ENCODE measurements at places on chromosomes 5 and 9.

- no peak for DNase-seq
These were observed 34.7 kb upstream of the IFNE start for GRCh38 chr9:21516796-21517195.

GRCh38 chr9:91176426-91176825 is 185.3 kb downstream of the AUH start:
- DNase-seq = no peak

GRCh38 chr5:73786043-73786831 is 160.2 kb downstream of the ARHGEF28 start:
- DNase-seq = no peak

GRCh38 chr5:89570557-89570956 is 687.6 kb upstream of the MEF2C start:
- DNase-seq = no peak

- DNase-seq = no peak
These were observed 51.3 kb downstream of the TNFSF15 start for GRCh38 chr9:114754581-114754980.

DNA sequence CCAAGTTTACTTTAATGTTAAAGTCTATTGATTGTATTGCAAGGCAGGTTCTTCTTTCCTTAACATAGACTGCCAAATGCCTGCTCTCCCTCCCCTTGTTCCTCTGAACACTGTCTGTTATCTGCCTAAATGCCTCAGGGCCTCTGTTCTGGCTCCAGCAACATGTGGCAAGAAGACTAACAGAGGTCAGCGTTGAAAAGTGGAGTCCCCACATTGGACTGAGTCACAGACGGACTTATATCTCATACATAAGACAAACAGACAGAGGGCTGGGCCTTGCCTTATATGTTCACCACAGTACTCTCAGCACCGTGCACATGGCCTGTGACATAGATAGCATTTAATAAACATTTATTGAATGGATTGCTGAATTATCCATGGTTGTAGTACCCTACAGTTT is 91.4 kb downstream of the TSSK1B start:
- DNase-seq = no peak

GRCh38 chr9:106634183-106634582 is 228.8 kb upstream of the ZNF462 start:
- no peak for DNase-seq

DNA sequence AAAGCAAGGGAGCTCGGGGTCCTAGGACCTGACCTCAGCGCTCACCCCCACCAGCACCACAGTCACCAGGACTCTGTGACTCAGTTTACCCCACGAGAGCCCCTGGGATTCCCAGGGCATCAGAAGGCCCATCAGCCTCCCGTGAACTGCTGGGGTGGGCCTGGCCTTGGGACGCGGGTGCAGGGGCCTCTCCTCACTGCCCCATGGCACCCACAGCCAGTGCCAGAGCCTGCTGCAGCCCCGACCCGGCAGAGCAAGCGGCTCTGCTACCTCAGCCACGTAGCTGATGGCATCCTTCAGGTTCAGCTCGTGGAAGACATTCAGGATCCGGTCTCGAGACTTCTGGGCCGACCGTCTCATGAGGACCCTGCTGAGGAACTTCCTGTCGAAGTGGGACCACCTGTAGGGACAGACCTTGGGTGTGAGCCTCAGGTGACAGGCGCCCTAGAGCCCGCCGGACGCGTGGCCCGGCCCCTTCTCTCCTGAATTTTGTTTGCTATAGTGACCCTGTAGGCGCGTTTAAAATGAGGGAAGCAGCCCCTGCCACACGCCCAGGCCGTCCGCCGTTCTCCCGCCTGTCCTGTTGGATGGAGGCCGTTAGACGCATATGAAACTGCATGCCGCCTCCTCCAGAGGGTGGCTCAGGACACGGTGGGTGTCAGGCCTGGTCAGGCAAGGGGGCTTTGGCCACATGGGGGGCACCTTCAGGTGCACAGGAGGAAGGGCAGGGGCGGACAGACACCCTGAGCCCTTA is 36.8 kb downstream of the EXOC3 start:
- no peak for DNase-seq

- DNase-seq = no peak
These were observed 586.7 kb upstream of the TUSC1 start for GRCh38 chr9:26264709-26265601.
